ENCODE measurements at places on chromosomes 16 and 17. TPM values are rescaled to one million over a fixed set of nuclear protein-coding genes. Genes with fewer than 3 reads are reported as not detected.

DNA sequence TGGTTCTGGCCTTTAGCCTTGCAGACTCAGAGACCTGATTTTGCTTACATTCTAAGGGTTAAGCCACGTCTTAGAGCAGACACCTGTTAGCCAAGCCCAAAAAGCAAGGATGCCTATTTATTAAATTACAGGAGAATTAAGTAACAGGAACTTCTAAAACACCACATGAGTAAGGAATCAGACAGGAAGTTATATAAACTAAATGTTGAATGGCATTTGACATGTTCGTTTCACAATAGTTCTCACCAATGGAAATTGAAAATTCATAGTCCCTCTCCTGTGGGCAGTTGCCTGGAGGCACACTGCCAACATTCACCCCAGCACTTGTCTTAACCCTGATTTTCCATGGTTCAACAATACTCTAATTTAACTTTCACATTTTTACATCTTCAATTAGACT lies 9.0 kb downstream of the KRTAP9-7 start:
- DNase-seq, result no peak

Gene KRTAP2-3
- total RNA-seq, result not detected

- DNase-seq, result no peak
Observed at GRCh38 chr17:32529604-32530003, 42.8 kb downstream of the CDK5R1 start.

Gene EXOC3L1
- total RNA-seq, result 0.19 TPM

- peak; percentile 34 for DNase-seq
Observed at GRCh38 chr16:82639666-82640336, 13.0 kb downstream of the CDH13 start.

Gene KRT33B
- not detected for total RNA-seq

- no peak for DNase-seq
Observed at GRCh38 chr17:72346306-72346705, 225.5 kb downstream of the SOX9 start.

DNA sequence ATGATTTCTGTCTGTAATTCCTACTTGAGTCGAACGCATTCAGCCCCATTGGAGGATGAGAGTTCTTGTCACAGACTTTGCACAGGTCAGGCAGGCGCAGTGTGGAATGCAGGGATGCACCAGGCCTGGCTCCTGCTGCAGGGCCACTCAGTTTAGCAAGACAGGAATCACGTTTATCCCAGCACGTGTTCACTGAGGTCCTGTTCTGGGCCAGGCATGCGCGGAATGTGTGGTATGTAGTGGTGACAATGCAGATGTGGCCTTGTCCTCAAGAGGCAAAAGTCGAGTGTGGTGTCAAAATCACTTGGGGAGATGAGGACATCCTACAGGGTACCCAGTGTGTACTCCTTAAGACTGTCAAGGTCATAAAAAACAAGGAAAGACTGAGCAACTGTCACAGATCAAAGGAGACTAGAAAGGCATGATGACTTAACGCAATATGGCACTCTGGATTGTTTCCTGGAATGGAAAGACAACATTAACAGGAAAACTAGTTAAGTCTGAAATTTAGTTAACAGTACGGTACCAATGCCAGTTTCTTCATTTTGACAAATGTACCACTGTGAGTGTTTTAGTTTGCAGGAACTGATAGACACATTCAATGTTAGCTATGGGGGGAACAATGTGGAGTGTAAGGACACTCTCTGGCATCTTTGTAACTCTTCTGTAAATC lies 121.5 kb upstream of the ADAMTS18 start:
- no peak for DNase-seq

- DNase-seq, result no peak
Observed at GRCh38 chr16:72285324-72285723, 113.4 kb upstream of the PMFBP1 start.

GRCh38 chr16:17353561-17353960 lies 117.2 kb downstream of the XYLT1 start:
- no peak for DNase-seq

- DNase-seq, result no peak
Observed at GRCh38 chr17:57626520-57627210, 118.4 kb downstream of the CCDC182 start.

DNA sequence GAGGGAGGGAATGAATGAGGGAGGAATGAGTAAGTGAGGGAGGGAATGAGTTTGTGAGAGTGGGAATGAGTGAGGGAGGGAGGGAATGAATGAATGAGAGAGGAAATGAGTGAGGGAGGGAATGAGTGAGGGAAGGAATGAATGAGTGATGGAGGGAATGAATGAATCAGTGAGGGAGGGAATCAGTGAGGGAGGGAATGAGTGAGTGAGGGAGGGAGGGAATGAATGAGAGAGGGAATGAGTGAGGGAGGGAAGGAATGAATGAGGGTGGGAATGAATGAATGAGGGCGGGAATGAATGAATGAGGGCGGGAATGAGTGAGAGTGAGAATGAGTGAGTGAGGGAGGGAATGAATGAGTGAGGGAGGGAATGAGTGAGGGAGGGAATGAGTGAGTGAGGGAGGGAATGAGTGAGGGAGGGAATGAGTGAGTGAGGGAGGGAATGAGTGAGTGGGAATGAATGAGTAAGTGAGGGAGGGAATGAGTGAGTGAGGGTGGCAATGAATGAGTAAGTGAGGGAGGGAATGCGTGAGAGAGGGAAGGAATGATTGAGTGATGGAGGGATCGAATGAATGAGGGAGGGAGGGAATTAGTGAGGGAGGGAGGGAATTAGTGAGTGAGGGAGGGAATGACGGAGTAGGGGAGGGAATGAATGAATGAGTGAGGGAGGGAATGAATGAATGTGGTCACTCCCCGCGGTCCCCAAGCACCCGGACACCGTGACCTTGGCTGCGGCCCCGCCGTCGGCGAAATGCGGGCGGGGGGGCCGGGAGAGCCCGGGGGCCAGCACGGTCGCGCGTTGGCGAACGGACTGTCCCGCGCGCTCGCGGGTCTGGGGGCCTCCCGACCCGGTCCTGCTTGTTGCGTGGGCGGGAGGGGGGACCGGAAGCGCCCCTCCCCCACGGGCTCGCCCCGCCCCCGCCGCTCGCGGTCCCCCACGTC lies 1.1 kb upstream of the UBE2I start:
- DNase-seq, result no peak

GRCh38 chr17:59751955-59752413 lies 44.5 kb downstream of the VMP1 start:
- DNase-seq, result no peak

GRCh38 chr16:64975821-64976220 lies 146.0 kb downstream of the CDH11 start:
- DNase-seq, result no peak

Data from activated naive CD8-positive, alpha-beta T cell treated with anti-CD3 and anti-CD28 coated beads for 36 hours (primary cell).